ENCODE measurements at places on chromosomes 4 and X. TPM values are rescaled to one million over a fixed set of nuclear protein-coding genes. Genes with fewer than 3 reads are reported as not detected.

SPANXN3 gene
- total RNA-seq: 4.1 TPM

SPATA18 gene
- total RNA-seq: 40.5 TPM

SSX3 gene
- 12.8 TPM for total RNA-seq

ZXDB gene
- 6.9 TPM for total RNA-seq

ATP8A1 gene
- total RNA-seq: 18.8 TPM

OTUD6A gene
- 17.9 TPM for total RNA-seq

IGSF1 gene
- total RNA-seq: 26.1 TPM

DNA sequence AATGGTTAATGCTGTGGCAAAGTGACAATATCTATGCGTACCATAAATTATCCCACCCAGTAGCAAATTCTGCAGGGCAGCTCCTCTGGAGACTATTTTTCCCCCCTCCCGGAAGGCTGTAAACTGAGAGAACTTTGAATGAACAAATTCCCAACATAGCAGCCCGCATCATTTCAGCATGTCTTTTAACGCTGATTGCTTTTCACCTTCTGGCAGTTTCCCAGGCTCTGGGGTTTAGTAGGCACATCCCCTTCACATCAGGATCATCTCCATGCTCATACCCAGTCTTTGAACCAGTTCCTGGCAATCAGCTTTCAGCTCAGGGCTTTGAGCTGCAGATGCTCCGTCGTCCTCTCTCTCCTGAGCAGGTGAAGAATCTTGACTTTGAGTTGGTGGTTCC lies 26.6 kb upstream of the WDR1 start:
- no peak for DNase-seq

GRCh38 chr4:21202959-21203358 lies 502.7 kb downstream of the PACRGL start:
- DNase-seq: no peak

- no peak for DNase-seq
These were observed 425.2 kb upstream of the FTHL17 start for GRCh38 chrX:31497086-31497485.

- DNase-seq: no peak
These were observed 123.5 kb downstream of the BCOR start for GRCh38 chrX:39974270-39974669.

GRCh38 chr4:141127884-141128283 lies 5.4 kb downstream of the RNF150 start:
- DNase-seq: peak; percentile 20

DNA sequence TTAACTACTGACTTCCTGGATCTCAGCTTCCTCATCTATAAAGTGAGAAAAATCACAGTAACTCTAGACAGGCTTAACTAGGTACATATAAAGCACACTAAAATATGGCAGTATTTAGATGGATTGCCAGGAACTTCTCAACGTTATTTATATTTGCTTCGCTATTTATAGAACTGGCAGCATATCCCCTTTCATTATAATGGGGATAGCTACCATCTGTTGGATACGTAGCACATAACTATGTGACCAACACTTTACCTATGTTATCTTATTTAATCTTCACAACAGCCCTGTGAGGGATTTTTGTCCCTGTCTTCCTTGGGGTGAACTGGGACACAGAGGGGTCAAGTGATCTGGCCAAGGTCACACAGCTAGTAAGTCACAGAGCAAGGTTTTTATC lies 64.6 kb downstream of the ENPEP start:
- no peak for DNase-seq

DNA sequence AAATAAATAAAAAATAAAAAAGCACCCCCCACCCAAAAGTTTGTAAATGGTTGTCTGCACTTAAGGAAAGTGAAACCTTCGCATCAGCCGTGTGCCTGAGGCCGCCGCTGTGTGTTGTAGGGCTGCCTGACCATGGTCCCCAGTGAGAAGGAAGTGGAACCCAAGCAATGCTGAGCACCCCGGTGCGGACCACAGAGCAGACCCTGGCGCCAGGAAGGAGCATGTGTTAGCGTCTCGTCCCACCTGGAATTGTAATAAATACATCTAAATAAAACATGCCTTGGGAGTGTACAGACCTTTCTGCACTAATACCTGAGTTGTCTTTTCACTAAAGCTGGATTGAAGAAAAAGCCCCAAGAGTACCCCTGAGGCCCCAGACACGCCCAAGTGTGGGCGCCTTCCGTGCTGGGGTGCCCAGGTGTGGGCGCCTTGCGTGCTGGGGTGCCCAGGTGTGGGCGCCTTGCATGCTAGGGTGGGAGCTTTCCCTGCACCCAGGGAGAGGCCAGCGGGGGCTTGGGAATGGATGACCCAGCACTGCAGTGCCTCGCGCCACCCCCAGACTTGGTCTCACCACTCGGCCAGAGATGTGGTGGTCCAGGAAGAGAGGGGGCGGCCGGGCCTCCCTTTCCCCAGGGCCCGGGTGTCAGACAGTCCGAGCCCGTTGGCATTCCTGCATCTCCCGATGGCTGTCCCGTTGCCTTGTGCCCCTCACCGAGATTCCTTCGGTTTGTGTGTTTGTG lies 33.7 kb downstream of the HTT-AS start:
- DNase-seq: no peak

- DNase-seq: no peak
These were observed 207.7 kb downstream of the SOWAHB start for GRCh38 chr4:76690011-76690905.

GRCh38 chr4:10321931-10322330 lies 135.3 kb downstream of the ZNF518B start:
- DNase-seq: no peak

- DNase-seq: no peak
These were observed 16.6 kb upstream of the KDM5C start for GRCh38 chrX:53241558-53241957.

DNA sequence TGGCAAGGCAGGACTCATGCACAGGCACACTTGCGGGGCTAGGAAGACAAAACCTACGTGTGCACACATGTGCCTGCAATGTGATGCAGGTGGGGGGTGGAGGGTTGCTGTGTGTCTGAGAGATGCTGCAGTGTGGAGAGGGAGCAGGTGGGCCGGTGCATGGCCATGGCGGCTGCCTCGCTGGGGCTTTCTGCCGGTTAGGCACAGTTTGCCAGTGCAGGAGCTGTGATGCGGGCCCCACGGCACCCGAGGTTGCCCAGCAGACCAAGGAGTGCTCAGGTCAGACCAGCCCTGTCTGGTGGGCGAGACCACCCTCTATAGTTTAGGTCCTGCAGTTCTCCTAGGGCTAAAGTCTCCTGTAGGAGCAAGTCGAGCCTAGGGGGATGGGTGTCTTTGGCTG lies 4.4 kb upstream of the AFM start:
- DNase-seq: no peak

GRCh38 chr4:150323406-150324325 lies 245.4 kb downstream of the DCLK2 start:
- DNase-seq: no peak

GRCh38 chrX:96538104-96538725 lies 146.4 kb upstream of the DIAPH2 start:
- no peak for DNase-seq

DNA sequence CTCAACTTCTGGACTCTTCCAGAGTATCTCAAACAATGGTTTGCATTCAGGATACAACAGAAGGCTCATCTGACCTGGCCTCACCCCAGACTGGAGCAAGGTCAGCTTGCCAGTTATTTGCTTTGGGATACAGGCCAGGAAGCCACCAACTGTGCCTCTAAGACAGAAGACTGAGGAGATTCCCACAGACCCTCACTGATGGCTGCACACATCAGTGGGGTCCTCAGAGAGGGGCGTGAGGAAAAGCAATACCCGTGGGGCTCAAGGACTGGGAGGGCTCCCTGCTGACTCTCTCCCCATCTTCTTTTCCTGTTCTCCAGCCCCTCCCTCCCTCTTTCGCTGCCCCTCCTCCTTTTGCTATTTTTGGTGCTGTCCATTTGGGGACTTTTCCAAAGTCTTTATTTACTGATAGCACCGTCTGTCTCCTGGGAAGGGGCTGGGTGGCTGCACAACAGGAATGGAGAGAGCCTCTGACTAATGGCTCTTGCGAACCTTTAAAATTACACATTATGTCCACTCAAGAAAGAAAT lies 23.2 kb downstream of the RELL1 start:
- DNase-seq: peak; percentile 83

GRCh38 chr4:109649872-109650271 lies 53.4 kb downstream of the CASP6 start:
- DNase-seq: no peak
